ENCODE measurements at places on chromosomes 5 and 9.
A peak's percentile ranks its signal among the peaks of the same experiment; 100 is the strongest.

DNA sequence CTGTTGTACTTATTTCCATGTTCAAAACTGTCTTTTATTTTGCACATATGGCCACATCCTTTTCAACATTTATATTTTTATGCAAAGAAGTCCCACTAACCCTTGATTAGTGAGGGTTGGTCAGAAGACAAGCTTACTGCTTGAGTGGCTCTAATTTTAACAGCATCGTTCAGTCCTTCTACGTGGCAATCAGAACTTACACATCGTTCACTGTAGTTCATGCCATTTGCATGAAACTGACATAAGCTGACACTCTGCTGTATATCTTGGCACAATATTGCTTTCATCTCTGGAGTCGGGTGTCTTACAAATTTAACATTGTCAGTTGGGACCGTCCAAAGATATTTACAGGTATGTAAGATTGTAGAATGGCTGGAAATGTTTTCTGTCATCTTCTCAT, 50.6 kb downstream of the MARCHF11 start:
- no peak for DNase-seq

GRCh38 chr5:15116996-15117395, 245.4 kb upstream of the ANKH start:
- DNase-seq, result peak; percentile 18

DNA sequence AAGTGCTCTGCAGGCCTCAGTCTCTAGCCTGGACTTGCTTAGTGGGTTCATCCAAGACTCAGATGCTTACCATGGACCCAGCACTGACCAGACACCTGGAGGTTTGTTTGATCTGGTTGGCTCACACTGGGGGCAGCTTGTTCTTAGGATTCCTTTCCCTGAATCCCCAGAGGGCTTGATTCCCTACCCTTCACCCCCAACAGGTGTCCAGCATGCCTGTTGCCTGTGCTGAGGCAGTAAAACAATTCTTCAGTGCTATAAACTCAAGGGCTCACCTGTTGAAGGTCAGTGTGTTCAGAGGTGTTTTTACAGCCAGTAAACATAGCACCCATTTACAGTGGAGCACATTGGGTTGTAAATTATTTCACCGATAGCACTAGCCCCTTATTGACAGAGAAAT, 123.8 kb upstream of the KLF4 start:
- no peak for DNase-seq

GRCh38 chr9:109831998-109832658, 52.1 kb downstream of the PALM2AKAP2 start:
- peak; percentile 19 for DNase-seq

DNA sequence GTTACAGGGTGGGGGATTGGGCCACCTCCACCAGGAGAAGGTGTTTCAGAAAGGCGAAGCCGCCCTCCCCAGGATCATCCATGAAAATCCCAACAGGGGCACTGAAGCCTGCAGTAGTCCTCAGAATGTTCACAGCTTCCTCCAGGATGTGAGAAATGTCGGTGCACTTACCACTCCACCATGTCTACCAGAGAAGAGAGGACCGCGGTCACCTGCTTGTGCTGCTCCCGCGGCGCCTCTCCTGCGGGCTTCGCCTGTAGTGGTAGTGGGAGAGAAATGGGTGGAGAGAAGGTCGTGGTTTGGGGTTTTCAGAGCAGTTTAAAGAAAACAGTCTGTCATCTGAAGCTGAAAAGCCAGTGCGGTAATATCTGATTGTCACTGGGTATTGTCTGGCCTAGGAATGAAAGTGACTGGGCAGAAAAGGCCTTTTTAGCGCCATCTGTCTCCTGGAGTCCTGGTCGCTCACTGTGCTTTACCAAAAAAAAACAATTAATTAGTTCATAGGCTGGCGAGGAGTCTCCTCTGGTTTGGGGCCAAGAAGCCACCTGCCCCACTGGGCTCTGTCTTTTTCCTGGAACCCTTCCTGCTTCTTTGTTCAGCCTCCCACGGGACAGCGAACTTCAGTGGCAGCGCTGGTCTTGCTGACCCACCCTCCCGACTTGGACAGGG, 23.0 kb upstream of the PPP1R26 start:
- peak; percentile 40 for DNase-seq

- DNase-seq, result no peak
Observed at GRCh38 chr5:39422728-39423285, 2.0 kb downstream of the DAB2 start.

DNA sequence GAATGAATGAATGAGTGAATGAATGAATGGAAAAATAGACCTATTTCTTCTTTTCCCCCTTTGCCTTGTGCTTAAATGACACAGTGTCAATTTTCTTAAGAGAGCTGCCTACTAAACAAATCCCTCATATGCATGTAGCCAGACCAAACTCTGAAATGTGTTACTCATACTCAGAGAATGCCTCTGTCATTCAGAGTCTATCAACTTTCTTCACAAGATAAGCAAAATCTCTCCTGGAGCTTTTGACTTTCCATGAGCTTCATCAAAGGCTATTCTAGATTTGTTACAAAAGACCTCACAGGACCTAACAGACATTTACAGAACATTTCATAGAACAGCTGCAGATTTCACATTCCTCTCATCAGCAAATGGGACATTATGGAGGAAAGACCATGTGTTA, 275.7 kb upstream of the MSX2 start:
- no peak for DNase-seq

DNA sequence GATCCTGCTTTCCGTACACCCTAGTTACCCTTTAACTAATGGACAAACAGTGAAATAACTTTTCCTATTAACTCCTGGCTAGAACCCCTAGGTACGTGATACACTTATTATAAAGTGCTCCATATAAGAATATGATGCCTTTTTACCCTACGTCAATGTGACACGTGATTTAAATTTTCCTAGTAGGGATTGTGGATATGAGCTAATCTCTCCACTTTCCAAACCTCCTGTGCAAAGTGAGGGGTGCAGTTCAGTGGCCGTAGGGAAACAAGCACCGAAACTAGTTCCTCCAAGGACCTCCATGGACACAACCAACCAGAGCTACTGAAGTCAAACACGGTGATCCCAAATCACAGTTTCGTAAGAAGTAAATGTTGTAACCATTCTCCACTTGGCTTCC, 19.3 kb downstream of the NFIB start:
- DNase-seq, result no peak

GRCh38 chr5:179610903-179611265, 12.6 kb downstream of the HNRNPH1 start:
- peak; percentile 50 for DNase-seq

GRCh38 chr5:33852319-33852718, 39.5 kb downstream of the ADAMTS12 start:
- DNase-seq, result no peak

DNA sequence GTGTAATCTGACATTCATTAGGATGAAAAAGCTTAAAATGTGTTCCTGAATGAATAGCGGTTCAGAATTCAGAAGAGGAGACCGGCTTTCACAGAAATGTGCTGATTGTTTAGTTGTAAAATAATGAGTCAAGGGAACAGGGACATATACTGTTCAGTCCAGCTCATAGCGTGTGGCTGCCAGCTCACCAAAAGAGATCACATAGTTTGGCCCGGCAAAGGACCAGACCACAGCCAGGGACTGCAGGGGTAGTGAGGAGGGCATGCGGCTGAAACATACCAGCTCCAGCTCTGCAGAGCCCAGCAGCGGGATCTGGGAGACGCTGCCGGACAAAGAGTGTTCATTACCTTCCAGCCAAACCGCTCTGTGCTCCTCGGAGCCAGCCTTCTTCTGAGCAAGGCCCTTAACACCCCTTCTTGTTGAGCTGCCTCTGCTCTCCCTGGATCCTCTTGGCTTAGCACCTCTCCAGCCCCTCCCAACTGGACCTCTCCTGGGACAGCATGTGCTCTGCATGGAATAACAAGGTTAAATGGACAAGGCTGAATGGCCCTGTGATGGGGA, 116.8 kb upstream of the CNTLN start:
- DNase-seq, result no peak

DNA sequence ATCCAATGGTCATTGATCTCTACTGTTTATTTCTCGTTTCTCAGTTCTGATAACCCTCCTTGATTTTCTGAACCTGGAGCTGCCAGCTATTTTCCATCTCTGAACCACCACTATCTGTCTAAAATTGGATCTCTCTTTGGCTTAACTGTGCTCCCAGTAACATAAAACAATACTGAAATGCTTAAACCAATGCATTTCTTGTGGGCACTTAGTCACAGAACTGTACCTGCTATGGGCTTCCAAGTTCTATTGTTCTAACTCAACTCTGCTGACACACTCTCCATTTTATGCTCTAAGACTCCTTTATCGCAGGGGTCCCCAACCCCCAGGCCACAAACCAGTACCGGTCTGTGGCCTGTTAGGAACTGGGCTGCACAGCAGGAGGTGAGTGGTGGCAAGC, 120.6 kb downstream of the LHFPL2 start:
- no peak for DNase-seq

- no peak for DNase-seq
Observed at GRCh38 chr9:128159522-128159783, 612 bp upstream of the BBLN start.

DNA sequence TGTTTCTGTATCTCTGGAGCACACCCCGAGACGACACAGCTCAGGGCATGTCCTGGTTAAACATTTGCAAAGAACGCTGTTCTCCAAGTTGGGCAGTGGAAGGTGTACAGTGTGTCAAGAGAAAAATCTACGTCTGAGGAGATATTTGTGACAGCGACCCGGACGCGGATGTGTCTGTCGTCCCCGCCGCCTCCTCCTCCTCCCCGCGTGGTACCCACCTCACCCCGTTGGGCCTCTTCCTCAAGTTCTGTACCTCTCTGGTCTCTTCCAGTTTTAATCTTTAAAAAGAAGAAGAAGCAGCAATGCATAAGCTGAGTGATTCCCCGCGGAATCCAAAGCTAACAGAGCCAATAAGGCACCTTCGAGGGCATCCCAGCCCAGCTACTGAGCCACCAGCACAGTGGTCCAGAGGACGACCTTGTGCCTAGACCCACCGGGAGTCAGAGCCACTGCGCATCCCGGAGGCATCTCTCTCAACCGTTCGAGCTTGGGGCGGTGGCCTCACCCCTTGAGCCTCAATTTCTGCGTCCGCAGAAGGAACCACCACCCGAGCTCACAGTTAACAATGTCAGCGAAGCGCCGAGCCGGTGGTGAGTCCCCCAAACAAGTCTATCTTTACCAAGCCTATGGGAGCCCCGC, 467 bp downstream of the C9orf78 start:
- peak; percentile 53 for DNase-seq

DNA sequence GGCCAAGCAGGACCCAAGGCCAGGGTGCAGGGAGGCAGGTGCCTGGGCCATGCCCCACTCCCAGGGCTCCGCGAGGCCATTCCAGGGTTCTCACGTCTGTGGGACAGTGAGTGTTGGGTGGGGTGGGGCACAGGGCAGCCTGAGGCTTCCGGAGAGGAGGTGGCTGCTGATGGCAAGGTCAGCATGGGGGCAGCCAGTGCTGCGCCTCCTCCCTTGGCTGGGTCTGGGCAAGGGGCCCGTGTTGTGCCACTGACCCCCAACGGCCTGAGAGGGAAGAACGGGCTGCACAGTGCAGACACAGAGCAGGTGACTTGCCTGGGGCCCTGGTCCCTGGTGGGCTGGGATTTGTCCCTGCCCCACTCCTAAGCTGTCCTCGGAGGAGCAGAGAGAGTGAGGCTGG, 82.1 kb downstream of the RXRA start:
- DNase-seq, result no peak

DNA sequence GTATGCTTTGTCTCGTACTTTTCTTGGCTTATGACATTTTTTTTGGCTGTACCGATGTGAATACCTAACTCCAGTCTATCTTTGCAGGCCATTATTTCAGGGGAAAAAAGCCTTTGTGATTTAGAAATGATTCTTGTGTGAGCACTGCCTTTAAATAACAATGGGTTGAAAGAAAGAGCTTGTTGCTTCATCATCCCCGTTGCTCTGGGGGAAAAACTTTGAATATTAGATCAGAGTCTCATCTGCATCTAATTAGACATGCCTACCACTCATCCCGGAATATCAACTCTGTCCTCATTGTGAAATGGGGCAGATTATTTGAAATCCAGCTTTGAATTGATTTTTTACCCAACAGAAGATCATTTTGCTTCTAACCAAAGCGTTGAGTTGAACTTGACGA, 13.5 kb downstream of the CXCL14 start:
- no peak for DNase-seq

- no peak for DNase-seq
Observed at GRCh38 chr5:31639481-31640411, 815 bp downstream of the PDZD2 start.

GRCh38 chr5:56339732-56340131, 106.6 kb upstream of the ANKRD55 start:
- DNase-seq, result no peak

DNA sequence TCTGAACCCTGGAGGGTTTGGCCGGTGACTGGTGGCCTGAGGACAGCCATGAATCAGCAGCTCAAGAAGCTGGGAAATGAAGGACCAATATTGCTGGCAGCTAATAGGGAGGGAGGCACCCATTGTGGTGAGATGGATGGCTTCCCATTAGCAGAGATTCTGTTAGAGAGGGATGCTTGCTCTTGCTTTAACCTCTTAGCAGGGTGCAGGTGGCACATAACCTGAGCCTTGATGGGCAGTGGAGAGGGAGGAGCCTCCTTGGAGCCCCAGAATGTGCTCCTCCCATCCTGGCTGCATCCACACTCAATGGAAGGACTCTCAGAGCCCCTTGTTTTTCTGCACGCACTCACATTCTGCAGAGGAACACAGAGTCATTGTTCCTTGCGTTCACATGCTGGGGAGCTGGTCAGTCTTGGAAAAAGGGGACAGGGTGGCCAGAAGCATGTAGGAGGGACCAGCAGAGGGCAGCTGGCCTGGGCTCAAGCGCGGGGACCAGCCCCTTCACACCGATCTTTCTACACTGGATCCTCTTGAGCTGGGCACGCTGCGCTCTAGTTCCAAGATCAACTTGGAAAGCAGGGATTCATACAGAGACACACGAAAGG, 161.8 kb downstream of the MED10 start:
- DNase-seq, result no peak
